ENCODE measurements at places on chromosomes 13 and 19. TPM values are rescaled to one million over a fixed set of nuclear protein-coding genes. Genes with fewer than 3 reads are reported as not detected.

Gene CEACAM16
- not detected for polyA plus RNA-seq

Gene ZNF780A
- polyA plus RNA-seq: 14.5 TPM

Gene POU2F2
- polyA plus RNA-seq: 20.6 TPM

Gene SLC5A5
- polyA plus RNA-seq: 13.5 TPM

Gene SLC25A42
- 19.8 TPM for polyA plus RNA-seq

Gene KIR2DL3
- polyA plus RNA-seq: not detected

Gene KCNC3
- 48.3 TPM for polyA plus RNA-seq

Gene RPL36
- 682 TPM for polyA plus RNA-seq

Gene ADGRE3
- polyA plus RNA-seq: not detected

Gene TMEM238
- 0.86 TPM for polyA plus RNA-seq

Gene AP1M2
- 1.1 TPM for polyA plus RNA-seq

Gene SERP2
- polyA plus RNA-seq: 49.0 TPM

Gene HIF3A
- 93.8 TPM for polyA plus RNA-seq

Gene TMEM190
- 0.65 TPM for polyA plus RNA-seq

Gene KLK15
- polyA plus RNA-seq: not detected

Gene ZNF560
- 1.2 TPM for polyA plus RNA-seq

Gene FBXL3
- polyA plus RNA-seq: 39.4 TPM

Gene ZNF772
- polyA plus RNA-seq: 19.6 TPM

Gene HCST
- 3.7 TPM for polyA plus RNA-seq

Gene FGF22
- 2.2 TPM for polyA plus RNA-seq

Gene ZDHHC20
- 40.9 TPM for polyA plus RNA-seq

Gene HSPH1
- 165 TPM for polyA plus RNA-seq

Gene LINGO3
- 7.4 TPM for polyA plus RNA-seq

Gene PRODH2
- polyA plus RNA-seq: 0.32 TPM

Gene CRX
- not detected for polyA plus RNA-seq

Gene ZNF835
- 10.3 TPM for polyA plus RNA-seq

Gene MPV17L2
- polyA plus RNA-seq: 14.7 TPM

Gene SULT2A1
- polyA plus RNA-seq: not detected

Gene CLC
- polyA plus RNA-seq: 0.82 TPM

Gene MEDAG
- 1.4 TPM for polyA plus RNA-seq

Gene CYP4F8
- 0.08 TPM for polyA plus RNA-seq

Gene KLK13
- 0.65 TPM for polyA plus RNA-seq

Gene IGSF23
- not detected for polyA plus RNA-seq

Gene SIGLEC12
- polyA plus RNA-seq: not detected

Gene C3
- polyA plus RNA-seq: 163 TPM

Gene SLC1A6
- polyA plus RNA-seq: 64.6 TPM

Gene CEACAM20
- not detected for polyA plus RNA-seq

Gene KIRREL2
- polyA plus RNA-seq: 2.8 TPM

Gene THOP1
- 83.6 TPM for polyA plus RNA-seq

Gene PRR12
- polyA plus RNA-seq: 37.7 TPM

Gene ZNF534
- 1.7 TPM for polyA plus RNA-seq

Gene CGB3
- 0.73 TPM for polyA plus RNA-seq

Gene KIR2DL4
- polyA plus RNA-seq: not detected

Gene CLEC17A
- 0.16 TPM for polyA plus RNA-seq

Gene SPTBN4
- polyA plus RNA-seq: 31.9 TPM

Gene FOSB
- 5.9 TPM for polyA plus RNA-seq

Gene RNF126
- polyA plus RNA-seq: 61.6 TPM

Gene ZNF667
- 19.8 TPM for polyA plus RNA-seq

Gene RUVBL2
- polyA plus RNA-seq: 106 TPM

Gene CCNA1
- 18.5 TPM for polyA plus RNA-seq

Gene ACER1
- 0.11 TPM for polyA plus RNA-seq

Gene MUC16
- not detected for polyA plus RNA-seq

Data from spinal cord (tissue), 10 donors.